ENCODE measurements at places on chromosomes 11 and 22.

GRCh38 chr22:36373258-36373579 lies 14.5 kb downstream of the MYH9 start:
- no peak for DNase-seq

DNA sequence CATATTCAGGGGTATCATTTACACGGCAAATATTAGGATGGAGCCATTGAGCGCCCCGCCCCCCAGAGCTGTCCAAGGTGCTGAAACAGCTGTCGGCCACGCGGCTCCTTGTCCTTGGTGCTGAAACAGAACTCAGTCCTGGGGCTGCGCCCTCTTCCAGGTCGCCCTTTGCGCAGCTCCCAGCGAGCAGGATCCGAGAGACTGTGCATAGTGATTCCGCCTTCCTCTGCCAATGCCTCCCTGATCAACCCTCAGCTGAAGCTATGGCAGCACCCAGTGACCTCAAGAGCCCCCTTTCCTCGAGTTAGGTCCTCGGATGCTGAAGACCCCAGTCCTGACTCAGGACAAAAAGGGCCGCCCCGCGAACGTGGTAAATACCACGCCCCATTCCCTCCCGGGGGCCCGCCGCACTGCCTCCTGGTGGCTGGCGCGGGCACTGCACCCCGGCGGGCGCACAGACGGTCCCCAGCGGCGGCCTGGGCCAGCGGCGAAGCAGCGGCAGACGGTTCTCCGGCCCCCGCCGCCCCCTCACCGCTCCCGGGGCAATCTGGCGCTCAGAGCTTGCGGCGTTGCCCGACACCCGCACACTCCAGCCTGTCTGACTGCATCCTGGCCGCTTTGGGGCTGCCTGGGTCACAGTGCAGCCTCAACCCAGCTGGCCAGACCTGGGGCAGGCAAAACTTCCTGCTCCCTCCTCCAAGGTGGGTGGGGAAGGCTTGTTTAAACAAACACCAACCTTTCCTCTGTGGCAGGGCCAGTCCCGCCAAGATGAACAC lies 13.4 kb downstream of the SYT7 start:
- DNase-seq, result peak; percentile 70

- peak; percentile 32 for DNase-seq
Measured at GRCh38 chr22:48574776-48575617, 1252.7 kb downstream of the BRD1 start.

- no peak for DNase-seq
Measured at GRCh38 chr22:50443801-50444625, 30.8 kb downstream of the SBF1 start.

DNA sequence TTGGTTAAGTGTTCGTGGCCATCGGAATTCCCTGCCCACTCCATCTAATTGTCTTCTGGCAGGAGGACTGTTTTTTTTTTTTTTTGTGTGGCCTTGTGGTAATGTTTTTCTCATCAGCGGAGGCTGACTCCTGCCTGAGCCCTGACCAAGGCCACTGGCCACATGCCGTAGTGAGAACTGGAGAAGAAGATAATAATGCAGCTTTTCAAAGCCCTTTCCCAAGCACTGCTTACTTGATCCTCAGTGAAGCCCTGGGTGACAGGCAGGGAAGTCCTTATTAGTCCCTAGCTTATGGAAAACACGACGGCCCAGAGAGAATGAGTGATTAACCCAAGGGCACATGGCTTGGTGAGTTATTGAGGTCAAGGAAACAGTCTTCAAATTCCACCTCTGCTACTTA lies 71.2 kb downstream of the ADM start:
- no peak for DNase-seq

DNA sequence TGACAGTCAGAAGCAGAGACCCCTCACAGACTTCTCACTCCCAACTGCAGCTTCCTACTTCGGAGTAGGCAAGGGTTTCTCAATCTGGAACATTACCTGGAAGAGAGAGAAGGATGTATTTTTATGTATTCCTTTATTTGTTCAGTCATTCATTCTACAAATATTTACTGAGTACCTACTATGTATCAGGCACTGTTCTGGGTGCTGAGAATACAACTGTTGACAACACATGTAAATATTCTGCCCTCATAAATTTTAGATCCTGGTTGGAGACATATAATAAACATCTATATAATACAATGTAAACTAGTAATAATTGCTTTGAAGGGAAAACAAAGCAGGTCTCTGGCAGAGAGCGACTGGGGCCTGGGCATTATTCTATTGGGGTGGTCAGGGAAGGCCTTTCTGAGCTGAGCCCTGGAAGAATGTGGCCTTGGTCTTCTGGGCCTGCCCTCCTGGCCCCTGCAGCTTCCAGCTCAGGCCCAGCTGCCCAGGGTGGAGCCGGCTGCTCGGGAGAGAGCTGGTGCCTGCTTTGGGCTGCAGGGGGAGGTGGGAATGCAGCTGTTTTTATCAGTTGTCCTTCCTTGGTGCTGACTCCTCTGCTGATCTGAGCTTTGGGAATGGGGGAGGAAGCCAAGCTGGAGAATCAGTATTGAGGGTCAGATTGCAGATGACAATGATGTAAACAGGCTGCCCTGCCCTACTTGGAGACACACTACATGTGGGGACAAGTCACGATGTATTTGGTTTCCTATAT lies 46.8 kb downstream of the PKNOX2 start:
- no peak for DNase-seq

GRCh38 chr22:42760806-42761565 lies 40.3 kb upstream of the A4GALT start:
- no peak for DNase-seq

DNA sequence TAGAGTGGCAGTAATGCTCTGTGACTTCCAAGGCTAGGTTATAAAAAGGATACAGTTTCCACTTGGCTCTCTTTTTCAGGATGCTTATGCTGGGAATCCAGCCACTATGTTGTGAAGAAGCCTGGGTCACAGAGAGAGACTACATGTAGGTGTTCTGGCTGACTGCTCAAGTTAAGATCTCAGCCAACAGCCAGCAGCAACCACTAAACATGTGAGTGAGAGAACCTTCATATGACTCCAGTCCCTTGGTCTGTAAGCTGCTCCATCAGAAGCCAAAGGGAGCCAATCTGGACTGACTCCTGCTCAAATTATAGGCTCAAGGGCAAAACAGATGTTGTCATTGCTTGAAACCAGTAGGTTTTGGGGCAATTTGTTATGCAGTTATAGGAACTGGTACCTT lies 162.7 kb downstream of the MAML2 start:
- DNase-seq, result no peak

GRCh38 chr22:30856741-30857502 lies 111.7 kb downstream of the MORC2 start:
- DNase-seq, result no peak

DNA sequence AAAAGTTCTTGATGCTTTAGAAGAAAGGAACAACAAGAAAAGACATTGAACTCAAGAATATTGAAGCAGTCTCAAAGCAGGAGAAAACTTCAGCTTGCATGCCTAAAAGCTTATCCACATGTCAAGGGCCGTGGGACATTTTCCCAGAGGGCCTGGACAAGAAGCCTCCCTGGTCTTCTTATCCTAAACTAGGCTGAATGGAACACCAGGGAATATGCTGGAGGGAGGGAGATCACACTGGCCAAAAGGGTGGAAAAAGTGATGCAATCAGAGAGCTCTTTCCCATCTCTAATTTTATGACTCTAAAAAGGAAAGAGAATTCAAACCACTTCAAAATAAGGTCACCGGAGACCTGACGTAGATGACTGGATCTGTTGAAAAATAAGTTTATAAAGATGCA lies 107.2 kb downstream of the MPPED2 start:
- DNase-seq, result no peak

Data from left renal cortex interstitium (tissue), 4 donors.